ENCODE measurements at places on chromosomes 4 and X.

- H3K27me3 ChIP-seq: no peaks in the 10 kb centered on the region
- H3K4me1 ChIP-seq: no peaks in the 10 kb centered on the region
- H3K36me3 ChIP-seq: no peaks in the 10 kb centered on the region
- no peak for DNase-seq
- no peak overlapping the region for H3K4me3 ChIP-seq
These were observed 6.8 kb downstream of the ASB5 start for GRCh38 chr4:176262243-176262642.

DNA sequence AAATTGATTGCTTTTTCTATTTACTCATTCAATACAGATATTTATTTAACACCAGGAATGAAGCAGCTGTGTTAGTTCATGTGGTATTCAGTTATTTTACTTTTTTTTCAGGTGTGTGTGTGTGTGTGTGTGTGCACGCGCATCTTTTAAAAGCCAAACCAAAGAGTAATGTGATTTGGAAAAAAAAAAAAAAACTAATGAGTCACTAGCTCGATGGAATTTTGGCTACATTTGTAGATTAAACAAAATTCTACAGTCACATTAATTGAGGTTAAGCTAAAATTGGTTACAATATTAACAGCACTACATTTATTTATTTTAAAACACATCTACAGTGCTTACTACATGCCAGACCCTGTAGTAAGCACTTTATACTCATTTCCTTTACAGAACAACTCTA lies 66.8 kb downstream of the HHIP start:
- no peak for DNase-seq
- no peaks in the 10 kb centered on the region for H3K4me1 ChIP-seq
- no peaks in the 10 kb centered on the region for H3K27me3 ChIP-seq
- H3K27ac ChIP-seq: no peak overlapping the region
- no peaks in the 10 kb centered on the region for H3K36me3 ChIP-seq
- H3K4me3 ChIP-seq: no peak overlapping the region

GRCh38 chr4:14087459-14087858 lies 459.9 kb upstream of the BOD1L1 start:
- no peak overlapping the region for H3K27ac ChIP-seq
- DNase-seq: no peak
- no peaks in the 10 kb centered on the region for H3K4me1 ChIP-seq
- no peaks in the 10 kb centered on the region for H3K36me3 ChIP-seq

DNA sequence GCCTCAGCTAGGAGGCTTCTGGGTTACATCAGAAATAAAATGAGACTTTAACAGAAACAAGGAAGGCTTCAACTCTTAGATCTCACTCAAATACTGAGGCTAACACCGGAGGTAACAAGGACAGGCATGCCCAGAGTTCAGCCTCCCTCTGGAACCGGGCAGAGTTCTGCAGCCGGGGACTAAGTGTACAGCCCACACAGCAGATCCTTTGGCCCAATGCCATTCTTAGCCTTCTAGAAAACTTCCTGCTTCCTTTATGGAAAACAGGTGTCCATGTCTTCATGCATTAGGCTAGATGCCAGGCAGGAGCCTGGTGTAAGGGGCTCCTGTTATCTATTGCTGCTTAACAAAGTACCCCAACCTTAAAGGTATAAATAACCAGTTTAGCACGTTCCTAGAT lies 369.7 kb downstream of the BCOR start:
- H3K4me3 ChIP-seq: no peak overlapping the region
- H3K27me3 ChIP-seq: no peaks in the 10 kb centered on the region

DNA sequence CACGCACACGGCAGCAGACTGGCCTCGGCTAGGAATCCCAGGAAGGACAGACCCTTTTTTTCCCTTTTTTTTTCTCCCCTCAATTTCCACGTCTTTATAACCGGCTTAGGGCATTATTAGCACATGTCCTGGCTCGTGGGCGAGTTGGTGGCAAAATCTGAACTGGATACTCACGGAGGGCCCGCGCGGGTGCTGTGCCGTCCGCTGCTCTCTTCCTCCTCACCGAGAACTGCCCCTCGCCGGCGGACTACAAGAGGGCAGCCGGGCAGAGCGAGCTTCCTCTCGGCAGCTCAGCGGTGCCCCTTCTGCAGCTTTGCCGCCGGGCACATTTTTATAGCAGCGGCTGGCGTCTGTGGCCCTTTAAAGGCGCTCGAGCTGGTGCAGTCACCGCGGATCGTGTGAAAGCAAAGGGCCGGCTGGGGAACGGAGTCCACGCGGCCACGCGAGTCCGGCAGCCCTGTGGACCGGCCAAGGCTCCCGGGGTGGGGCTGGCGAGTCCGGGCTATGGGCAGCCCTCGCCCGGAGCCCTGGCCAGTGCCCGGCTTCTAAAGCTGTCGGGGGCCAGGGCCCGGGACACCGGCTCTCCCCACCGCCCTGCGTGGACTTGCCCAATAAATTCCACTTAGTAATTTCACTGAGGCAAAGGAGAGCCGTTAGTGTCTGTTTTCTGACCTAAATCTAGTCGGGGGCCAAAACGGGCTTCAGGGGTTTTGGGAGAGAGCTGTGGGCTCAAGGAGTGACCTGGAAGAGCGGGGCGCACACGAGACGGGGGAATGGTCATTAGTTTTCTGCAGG lies 1.3 kb upstream of the CITED1 start:
- H3K4me1 ChIP-seq: peaks cover 15% of the 10 kb centered on the region
- peak overlapping the region; percentile 41 for H3K4me3 ChIP-seq
- H3K36me3 ChIP-seq: no peaks in the 10 kb centered on the region
- DNase-seq: peak; percentile 21
- H3K27me3 ChIP-seq: peaks cover 23% of the 10 kb centered on the region
- no peak overlapping the region for H3K27ac ChIP-seq

DNA sequence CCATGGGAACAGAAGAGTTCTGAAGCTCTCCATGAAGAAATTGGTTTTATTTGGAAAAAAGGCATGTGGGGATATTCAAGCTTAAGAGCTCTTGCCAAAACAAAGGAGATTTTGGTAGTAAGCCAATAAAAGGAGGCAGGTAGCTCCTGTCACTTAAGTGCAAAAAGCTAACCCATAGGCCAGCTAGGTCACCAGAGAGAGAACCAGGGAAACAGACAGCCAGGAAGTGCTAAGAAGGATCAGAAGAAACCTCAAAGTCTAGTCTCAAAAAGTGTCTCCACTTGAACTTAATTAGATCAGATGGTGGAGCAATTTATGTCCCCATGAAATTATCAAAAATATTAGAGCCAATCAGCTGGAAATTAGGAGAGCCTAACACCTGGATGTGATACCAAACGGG lies 49.2 kb downstream of the CD40LG start:
- no peak overlapping the region for H3K27ac ChIP-seq
- H3K4me1 ChIP-seq: peaks cover 45% of the 10 kb centered on the region
- H3K36me3 ChIP-seq: peaks cover 8% of the 10 kb centered on the region
- H3K27me3 ChIP-seq: no peaks in the 10 kb centered on the region
- no peak for DNase-seq

DNA sequence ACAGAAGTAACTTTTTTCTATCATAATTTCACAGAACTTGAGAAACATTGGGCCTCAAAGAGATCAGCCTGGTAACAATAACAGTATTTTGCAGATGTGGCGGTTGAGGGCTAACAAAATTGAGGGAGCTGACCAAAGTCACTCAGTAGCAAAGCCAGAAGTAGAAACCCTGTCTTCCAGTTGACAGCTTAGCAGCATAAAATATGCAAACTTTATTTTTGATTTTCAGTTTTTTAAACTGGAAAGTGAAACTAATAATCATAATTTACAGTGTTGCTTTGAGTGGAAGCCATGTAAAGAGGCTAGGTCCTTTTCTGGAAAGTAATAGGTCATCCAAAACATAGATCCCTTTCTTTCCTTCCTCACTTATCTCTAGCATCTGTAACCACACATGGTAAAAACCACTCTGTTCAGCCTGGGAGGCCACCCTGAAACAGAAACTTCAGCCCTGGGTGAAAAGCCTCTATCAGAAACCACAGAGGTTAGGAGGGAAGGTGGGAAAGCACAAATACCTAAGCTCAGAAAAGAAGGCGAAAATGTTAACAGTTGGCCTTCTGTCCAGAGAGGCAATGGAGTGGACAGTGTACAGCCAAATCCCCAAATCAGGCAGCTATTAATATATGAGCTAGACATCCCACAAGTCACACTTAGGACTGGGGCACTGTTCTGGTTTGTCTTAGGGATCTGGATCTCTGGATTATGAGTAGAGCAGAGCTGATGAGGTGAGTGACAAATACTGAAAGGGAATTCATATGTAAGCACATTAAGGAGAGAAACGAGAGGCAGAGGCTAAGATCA lies 61.1 kb upstream of the ARSJ start:
- H3K4me3 ChIP-seq: no peak overlapping the region
- no peaks in the 10 kb centered on the region for H3K36me3 ChIP-seq
- H3K27ac ChIP-seq: no peak overlapping the region
- no peaks in the 10 kb centered on the region for H3K4me1 ChIP-seq
- no peak for DNase-seq
